T-cell (primary cell): ENCODE measurements at places on chromosomes 12 and 14. TPM values are rescaled to one million over a fixed set of nuclear protein-coding genes. Genes with fewer than 3 reads are reported as not detected.

ERP27 gene
- 14.7 TPM for total RNA-seq

DNA sequence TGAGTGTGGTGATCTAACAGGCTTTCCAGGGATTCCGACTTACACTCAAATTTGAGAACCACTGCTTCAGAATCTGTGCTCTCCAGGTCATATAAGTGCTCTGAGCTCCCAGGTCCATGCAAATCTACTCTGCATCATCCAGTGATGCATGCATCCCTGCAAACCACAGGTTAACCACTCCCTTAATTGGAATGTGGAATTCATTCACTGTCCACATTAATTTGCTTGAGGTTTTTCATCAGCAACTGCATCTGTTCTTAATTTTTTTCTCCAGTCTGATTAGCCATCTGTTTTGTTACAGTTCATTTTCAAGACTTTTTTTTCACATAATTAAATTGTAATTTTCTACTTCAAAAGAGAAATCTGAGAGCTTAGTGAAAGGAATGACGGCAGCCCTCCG is 43.4 kb upstream of the RIN3 start:
- no peak for DNase-seq

- no peak for DNase-seq
Measured at GRCh38 chr14:73616831-73617230, 4.5 kb downstream of the ACOT6 start.

CHST11 gene
- total RNA-seq, result 78.3 TPM

- no peak for DNase-seq
Measured at GRCh38 chr12:123094349-123095077, 56.4 kb downstream of the PITPNM2 start.

GRCh38 chr14:104195361-104195760 is 57.0 kb downstream of the KIF26A start:
- no peak for DNase-seq

MSRB3 gene
- total RNA-seq, result 0.90 TPM

DNA sequence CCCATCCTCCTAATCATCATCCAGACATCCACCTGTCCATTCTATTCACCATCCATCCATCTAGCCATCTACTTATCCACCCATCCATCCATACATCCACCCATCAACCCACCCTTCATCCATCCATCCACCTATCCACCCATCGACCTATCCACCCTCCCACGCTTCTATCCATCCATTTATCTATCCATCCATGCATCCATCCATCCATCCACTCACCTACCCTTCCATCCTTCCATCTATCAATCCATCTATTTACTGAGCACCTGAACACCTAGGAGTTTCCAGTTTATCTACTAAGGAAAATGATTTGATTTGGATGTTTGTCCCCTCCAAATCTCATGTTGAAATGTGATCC is 7.5 kb downstream of the RIN3 start:
- no peak for DNase-seq

DNA sequence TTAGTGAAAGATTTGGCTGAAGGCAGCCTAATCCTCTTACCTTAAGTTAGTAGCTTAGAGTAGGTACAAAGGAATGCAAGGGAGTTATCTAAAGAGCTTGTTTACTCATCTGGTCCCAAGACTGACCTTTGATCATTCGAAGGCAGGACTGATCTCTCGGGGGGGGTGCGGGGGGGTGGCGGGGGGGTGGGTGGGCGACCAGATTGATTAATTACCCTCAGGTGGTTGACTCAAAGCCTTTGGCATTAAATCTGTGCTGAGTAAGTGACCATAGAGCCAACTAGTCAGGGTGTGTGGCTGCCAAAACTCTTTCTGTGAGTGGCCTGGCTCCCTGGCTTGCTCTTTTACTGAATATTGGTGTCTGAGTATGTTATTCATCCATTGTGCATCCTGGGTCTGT is 731.9 kb upstream of the FBXO33 start:
- DNase-seq, result no peak

DNA sequence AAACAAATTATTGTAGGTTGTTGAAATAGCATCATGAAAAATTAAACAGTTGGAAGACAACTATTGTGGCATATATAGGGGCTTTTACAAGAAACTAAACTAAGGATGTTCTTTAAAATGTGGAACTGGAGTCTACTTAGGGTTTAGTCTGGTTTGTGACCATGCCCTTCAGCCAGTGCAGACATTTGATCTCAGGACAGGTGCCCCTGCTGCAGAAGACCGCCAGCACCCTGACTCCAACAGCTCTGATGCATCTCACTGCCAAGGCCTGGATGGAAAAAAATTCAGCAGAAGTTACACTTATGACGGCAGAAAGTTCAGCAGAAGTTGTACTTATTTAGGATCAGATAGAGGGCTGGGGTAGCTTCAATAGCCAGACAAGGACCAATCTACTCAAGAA is 51.5 kb downstream of the TMEM117 start:
- no peak for DNase-seq

TSPAN19 gene
- not detected for total RNA-seq

- DNase-seq, result no peak
Measured at GRCh38 chr12:64824500-64825142, at the start of gene TBC1D30. Gene TBC1D30, plus strand, starts transcription at chr12:64824647. Its CDS starts 233 bp downstream, at chr12:64824880.

DNA sequence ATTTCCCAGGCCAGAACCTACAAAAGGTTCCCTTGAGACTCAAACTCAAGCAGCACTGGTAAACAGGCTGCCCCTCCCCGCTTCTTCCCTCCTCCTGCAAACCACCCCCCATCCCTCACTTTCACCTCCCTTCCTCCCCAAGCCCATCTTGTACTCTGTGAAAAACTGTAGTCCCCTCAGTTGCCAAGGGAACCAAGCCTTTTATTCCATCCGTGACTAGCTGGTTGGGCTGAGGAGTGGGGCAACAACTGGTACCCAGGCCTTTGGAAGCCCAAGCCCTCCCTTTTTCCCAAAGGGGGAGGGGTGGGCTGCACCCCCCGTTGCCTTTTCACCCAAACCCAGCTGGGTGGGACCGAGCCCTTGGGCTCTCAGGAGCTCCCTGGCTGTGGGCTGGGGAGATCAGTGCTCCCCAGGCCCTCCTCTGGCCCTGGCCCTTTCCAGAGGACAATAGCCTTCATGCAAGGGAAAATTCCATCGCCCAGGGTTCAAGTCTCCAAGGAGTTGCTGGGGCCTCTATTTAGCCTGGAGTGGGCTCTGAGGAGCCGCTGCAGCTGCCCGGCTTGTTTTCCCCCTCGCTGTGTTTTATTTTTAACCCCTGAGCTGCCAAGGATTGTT is 61.9 kb downstream of the ZFP36L1 start:
- no peak for DNase-seq

DNA sequence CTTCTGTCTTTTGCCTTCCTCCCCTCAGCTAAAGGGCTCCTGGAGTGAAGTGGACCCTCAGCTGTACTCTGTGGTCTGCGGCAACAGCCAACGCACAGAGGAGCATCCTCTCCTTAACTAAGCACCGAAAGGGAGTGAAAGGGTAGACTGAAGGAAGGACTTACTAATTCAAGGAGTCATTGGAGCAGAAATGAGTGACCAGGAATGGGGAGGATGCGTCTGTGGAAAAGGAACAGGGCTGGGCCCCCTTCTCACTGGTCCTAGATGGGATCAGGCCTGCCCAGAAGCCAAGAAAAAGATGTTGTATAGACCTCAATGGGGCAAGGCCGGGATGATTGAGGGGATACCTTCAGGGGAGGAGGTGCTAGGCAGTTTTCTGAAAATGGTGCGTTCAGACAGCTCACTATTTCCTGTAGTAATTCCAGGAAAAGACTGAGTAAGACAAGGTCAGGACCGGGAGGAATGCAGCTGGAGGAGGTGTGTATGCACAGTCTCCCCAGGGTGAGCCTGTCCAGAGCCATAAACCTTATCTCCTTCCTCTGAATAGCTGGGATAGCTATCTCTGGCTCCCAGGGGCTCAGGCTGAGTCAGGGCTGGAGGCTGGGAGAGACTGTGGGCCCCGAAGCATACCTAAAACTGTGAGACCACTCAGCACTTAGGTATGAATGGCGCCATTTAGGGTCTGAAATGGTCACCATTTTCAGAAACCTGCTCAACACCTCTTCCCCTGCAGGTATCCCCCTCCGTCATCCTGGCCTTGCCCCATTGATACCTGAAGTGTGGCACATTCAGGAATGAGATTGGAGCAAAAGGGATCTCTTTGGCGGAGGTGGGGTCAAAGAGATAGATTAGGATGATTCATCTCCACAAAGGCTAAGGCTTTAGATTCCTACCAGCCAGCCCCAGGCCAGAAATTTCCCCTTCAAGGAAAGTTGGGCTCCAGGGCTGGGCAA is 20.2 kb upstream of the KRT8 start:
- no peak for DNase-seq

DNA sequence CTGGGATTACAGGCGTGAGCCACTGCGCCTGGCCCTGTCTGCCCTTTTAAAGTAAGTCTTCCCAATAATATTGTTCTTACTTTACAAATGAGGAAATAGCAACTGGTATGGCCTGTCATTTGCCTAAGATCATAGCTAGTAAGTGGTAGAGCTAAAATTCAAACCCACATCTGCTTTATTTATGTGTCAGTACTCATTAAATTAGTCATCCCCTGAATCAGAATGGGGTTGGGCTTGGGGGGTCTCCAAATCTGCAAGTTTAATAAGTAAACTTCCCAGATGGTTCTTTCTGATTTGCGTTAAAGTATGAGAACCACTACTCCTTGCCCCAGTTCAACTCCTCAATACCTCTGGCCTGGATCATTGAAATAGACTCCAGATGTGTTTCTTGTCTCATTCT is 96.2 kb downstream of the FAR2 start:
- DNase-seq, result no peak

DNA sequence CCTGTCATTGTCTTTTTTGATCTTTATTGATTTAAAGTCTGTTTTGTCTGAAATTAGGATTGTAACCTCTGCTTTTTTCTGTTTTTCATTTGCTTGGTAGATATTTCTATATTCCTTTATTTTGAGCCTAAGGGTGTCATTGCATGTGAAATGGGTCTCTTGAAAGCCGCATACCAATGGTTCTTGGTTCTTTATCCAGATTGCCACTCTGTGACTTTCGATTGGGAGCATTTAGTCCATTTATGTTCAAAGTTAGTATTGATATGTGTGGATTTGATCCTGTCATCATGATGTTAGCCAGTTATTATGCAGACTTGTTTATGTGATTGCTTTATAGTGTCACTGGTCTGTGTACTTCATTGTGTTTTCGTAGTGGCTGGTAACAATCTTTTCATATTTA is 29.8 kb upstream of the PLBD1 start:
- DNase-seq, result no peak

PLEK2 gene
- 4.0 TPM for total RNA-seq

PAX9 gene
- 0.16 TPM for total RNA-seq

DNA sequence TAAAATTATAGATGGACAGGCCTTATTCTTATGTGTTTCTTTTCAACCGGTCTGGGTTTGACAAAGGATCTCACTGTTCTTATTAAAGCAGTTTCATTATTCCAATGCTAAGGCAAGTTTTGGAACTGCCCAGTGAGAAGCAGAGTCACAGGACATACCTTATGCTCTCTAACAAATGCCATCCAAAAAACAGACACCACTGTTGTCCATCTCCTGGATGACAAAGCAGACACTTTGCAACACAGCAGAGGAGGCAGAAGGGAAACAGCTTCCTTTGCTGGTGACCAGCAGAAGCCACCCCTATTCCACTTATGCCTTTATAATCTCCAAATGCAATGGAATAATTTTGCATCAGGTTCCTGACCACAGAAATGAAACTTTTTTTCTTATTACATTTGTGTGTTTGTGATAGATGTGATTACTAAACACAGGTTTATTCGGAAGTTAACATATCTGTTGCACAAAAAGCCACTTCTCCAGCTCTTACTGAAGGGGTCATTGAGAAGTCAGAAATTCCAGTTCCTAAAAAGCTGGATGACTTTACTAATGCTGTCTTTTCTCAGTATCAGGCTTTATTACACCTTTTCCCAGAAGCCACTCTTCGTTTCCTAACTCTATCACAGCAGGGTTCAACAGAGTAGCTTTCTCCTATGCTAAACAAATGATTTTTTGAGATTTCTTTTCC is 115.6 kb downstream of the BTG1 start:
- DNase-seq, result no peak

DNA sequence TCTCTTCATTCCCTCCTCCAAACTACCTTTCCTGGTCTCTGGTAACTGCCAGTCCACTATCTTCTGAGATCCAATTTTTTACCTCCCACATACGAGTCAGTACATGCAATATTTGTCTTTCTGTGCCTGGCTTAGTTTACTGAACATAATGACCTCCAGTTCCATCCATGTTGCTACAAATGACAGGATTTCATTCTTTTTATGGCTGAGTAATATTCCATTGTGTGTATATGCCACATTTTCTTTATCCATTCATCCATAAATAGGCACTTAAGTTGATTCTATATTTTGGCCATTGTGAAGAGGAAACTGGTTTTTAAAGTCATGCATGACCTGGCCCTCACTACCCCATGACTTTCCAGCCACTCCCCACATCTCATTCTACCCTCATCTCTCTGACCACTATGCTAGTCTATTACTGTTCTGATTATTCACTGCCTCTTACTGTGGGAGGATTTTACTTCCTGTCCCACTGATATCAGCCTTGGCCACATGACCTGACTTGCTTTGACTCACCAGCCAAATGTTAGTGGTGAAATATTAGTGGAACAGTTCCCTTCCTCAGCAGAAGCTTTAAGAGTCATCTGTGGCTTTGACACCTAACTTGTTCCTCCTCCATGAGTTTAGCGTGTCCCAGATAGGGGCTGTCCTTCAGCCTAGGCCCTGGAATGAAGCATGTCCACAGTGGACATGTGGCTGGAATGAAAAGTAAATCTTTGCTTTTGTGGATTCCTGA is 52.2 kb downstream of the GOLGA5 start:
- no peak for DNase-seq

- DNase-seq, result no peak
Measured at GRCh38 chr14:36747411-36748184, 85.9 kb downstream of the PAX9 start.

SDR9C7 gene
- not detected for total RNA-seq

SPATA7 gene
- 4.3 TPM for total RNA-seq

ADAMTS20 gene
- total RNA-seq, result not detected

- no peak for DNase-seq
Measured at GRCh38 chr12:131794061-131794460, 34.1 kb upstream of the MMP17 start.
